Activated gamma-delta T cell (primary cell): ENCODE measurements at places on chromosomes 2 and 18.

GRCh38 chr2:234578389-234578788, 81.5 kb upstream of the ARL4C start:
- DNase-seq: no peak

DNA sequence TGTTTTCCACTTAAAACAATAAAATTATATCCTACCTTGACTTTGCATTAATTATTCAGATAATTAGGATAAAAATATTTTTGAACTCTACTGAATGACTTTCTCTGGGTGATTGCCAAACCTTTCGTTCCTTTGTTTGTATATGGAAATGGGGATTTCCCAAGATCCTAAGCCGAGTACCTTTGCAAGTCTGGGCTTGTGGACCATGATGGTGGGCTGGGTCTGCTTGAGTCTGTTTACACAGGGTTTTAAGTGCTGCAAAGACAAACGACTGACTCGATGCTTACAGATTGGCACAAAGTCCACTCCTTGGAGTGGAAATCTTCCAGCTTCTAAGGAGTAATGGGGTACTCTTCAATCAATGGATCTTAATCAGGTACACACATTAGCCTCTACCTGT, 659.5 kb downstream of the TSN start:
- no peak for DNase-seq

DNA sequence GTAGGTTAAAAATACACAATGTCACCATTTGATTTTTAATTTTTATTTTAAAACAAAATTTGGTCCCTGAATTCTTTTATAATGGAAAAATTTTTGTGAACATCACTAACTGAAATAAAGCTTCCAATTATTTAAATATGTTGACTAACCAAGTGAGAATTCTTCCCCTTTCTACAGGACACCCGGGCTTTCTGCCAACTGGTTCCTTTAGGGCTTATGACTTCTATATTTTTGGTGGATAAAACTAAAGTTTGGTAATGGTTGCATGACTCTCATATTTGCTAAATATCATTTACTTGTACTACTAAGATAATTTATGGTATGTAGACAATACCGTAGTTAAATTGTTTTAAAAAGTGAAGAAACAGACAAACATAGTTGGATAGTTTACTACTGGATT, 291.0 kb upstream of the DOK6 start:
- DNase-seq: no peak

- no peak for DNase-seq
Observed at GRCh38 chr2:223884399-223884798, 47.0 kb upstream of the AP1S3 start.

GRCh38 chr2:9234680-9235146, 28.1 kb downstream of the ASAP2 start:
- no peak for DNase-seq

- no peak for DNase-seq
Observed at GRCh38 chr2:37117566-37117965, 33.2 kb downstream of the GPATCH11 start.

DNA sequence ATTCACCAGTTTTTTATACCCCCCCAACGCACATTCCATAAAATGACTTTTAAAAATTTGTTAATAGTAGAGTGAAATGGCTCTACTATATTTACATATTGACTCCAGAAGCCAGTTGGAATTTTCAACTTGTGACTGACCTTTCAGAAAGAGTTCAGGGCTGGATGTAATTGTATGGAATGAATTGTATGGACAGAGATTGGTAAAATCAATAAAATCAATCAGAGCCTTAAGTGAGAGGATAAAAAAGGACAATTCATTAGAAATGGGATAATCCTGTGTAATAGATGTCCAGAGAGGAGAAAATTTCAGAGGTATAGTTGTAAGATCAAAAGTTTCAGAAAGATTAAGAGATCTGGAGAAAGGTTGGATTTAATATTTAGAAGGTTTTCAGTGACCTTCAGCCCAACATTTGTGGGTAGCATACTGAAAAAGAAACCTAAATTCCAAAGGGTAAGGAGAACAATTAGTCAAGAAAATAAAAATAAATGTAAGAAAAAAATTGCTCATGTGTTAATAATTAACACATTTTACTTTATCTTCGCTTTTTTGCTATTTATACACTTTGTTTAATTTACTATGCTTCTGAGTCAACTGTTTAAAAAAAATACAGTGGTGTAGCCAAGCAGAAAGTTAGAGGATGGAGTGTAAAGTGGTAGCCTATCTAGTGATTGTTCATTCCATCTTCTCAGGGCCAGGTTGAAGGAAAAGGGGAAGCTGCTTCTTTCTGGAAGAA, 385.4 kb upstream of the TMEFF2 start:
- DNase-seq: no peak

DNA sequence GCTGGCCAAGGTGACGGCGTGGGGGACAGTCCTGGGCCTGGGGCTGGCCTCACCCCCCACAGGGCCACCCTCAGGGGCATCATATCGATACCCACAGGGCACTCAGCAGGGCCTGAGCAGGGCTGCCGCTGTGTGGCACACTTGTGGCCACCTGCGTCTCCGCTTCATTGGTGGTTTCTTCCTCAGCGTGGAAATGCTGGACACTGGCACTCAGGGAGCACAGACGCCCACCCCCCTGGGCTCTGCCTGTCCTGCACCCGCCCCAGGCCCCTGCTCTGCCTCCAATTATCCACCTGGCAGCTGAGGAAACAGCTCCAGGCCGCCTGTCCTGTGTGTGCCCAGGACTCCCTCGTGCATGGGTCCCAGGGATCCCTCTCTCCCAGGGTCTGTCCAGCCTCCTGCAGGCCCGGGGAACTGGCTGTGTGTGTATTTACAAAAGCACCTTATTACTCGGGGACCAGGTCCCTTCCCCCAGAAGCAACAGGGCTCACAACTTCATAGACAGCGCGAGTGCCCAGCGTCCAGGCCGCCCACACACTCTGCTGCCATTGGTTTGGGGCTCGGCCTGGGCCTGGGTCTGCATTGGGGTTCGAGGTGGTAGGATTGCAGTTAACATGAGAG, 13.1 kb downstream of the CROCC2 start:
- no peak for DNase-seq

DNA sequence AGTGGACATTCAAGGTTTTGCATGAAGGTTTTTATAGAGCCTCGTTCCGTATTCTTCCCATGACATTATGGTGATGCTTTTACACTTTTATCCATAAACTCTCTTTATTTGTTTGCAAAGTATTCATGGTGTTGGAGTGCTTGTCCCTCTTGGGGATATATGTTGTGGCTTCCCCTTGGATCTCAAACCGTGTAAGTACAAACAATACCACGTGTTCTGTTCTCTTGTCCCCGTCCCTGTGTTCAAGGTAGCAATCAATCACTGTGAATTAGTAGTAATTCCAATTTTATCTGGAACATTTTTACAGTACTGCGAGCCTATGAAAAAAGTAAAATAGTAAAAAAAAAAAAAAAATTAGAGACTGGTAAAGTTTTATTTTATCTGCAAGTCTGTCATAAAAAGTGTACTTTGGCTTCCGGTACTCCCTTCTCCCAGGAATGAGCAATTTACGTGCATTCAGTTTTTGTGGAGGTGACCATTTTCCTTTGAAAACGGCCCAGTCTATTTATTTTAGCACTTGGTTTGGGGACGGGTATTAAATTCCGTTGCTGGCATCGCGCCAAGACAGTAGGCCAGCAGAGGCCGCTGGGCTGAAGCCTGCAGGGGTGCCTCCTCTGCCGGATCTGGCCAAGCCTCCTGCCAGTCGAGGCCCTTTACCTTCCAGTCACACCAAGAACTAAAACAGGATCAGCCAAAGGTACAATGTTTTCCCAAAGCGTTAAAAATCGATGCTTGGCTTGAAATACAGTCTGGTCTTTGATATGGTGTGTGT, 175.7 kb downstream of the SOCS6 start:
- DNase-seq: no peak

DNA sequence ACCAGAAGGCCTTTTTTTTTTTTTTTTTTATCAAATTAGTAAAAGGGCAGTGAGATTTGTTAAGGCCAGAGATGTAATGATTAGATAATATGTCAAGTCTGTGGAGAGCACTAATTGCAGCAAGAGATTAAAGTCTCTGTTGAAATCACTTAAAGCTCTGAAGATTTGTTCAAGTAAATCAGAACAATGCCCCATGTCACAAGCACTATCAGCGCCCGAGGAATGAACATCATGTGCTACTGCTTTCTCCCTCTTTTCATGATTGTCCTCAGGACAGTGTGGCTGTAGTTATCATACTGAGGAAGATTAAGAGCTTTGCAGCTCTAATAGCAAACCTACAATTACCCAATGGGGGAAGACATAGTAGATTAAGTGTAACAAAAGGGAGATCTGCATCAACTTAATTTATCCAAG, 71.1 kb downstream of the TDRD15 start:
- DNase-seq: no peak

GRCh38 chr2:143347901-143348414, 218.7 kb downstream of the ARHGAP15 start:
- no peak for DNase-seq

DNA sequence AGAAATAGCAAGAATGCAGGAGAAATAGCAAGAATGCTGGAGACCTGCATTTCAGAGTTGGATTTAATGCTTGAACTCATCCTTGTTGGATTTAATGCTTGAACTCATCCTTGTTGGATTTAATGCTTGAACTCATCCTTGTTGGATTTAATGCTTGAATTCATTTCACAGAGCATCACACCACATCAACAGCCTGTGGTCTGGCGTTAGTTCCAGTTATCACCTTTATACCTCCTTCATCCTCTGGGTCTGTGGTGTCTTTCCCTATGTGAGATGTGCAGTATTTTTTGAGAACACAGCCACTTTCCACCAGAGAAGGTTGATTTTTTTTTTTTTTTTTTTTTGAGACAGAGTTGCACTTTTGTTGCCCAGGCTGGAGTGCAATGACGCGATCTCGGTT, 546.4 kb upstream of the SOX11 start:
- DNase-seq: no peak

- DNase-seq: no peak
Observed at GRCh38 chr2:174235680-174236079, 12.7 kb downstream of the OLA1 start.

DNA sequence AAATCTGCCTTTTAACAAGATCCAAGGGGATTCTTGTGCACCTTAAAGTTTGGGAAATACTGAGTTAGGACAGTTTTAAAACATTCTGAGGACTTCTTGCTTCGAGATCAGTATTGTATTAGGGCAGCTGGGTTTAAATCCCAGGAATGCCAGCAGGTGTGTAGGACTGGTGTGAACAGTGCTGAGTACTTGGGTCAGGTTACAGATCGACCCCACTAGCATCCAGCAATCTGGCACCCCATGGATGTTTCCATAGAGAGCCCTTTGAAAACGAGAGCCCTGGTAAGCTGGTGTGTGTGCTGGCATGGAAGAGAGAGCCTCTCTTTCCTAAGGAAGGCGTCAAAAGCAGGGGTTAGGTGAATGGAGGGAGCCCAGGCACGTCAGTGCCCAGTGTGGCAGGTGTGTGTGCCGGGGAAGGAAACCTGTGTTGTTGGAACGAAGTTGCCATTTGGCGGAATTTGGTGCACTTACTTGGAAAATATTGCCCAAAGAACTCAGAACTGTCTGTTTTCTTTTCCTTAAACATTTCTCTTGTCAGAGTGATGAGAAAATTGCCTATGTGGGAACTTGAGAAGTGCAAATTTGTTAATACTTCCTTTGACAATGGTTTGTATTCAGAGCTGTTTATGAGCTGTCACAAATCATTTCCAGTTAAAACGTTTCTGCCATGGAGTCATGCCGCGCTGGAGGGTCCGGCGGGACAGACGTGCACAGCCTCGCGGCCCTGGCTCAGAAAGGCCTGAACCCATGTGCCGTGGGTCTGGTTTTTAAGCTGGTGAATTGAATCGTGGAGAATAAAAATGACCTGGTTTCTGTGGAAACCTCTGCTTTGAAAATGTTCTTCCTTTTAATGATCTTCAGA, 38.1 kb downstream of the LDLRAD4 start:
- no peak for DNase-seq

DNA sequence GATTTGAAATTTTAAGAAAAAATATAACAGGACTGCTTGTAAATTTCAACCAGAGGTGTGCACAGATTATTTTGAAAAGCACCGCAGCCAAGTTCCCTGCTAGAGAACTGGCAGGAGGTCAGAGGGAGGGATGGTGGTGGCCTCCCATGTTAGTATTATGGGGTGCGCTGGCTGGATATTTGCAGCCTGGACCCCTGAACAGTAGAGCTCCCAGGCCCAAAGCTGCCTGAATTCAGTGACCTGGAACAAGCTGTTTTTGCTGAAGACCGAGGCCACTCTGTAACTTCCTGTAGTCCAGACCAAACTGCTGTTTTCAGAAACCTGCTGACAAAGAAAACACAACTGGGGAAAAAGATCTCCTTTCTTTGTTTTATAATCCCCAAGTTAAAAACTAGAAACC, 314.3 kb downstream of the TNS1 start:
- DNase-seq: no peak

- DNase-seq: no peak
Observed at GRCh38 chr2:145598434-145598833, 1078.5 kb upstream of the ZEB2 start.

GRCh38 chr2:209422191-209422754, 1.6 kb upstream of the MAP2 start:
- DNase-seq: no peak

DNA sequence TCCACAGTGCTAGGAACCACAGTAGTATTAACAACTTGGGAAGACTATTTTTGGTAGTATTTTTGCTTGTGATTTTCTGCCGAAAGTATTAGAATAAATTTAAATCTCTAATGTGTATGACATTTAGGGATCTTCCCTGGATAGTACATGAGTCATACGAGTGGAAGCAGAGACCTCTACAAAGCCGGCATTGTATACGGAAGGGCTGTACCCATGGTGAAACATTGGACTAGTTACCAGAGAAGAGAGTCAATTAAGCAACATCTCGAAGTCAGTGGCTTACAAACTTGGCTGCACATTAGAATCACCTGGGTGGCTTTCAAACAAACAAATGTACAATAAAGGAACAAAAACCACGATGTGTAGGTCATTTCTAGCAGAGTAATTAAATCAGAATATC, 1131.7 kb upstream of the LRRTM1 start:
- DNase-seq: no peak

DNA sequence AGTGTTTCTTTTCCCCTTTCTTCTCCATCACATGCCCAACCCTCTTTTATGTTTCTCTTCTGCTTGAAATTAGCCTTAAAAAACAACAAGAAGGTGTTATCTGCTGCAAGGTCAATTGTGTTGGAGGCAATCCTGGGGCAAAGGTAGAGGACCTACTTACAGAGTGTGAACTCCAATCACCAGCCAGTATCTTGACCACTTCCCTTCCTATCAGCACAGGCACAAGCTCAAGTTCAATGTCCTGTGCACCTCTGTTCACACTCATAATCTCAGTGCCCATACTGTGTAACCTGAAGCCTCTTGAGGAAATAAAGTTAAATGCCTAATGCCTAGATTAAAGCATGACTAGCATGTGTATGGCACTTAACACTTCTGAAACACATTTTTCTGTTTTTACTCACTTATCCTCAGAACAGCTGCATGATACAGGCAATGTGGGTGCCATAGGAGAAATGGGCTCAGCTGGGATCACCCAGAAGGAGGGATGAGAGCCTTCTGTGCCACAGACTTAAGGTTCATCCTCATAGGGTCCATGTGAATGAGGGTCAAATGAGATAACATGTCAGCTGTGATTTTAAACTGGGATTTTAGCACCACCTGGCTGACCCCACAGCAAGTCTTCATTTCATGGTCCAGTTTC, 701.5 kb downstream of the BCL11A start:
- no peak for DNase-seq

- DNase-seq: no peak
Observed at GRCh38 chr2:232511336-232511890, 8.8 kb upstream of the PRSS56 start.
